Cerebellar cortex (tissue), 1 donor: ENCODE measurements at places on chromosomes 3 and 15.

DNA sequence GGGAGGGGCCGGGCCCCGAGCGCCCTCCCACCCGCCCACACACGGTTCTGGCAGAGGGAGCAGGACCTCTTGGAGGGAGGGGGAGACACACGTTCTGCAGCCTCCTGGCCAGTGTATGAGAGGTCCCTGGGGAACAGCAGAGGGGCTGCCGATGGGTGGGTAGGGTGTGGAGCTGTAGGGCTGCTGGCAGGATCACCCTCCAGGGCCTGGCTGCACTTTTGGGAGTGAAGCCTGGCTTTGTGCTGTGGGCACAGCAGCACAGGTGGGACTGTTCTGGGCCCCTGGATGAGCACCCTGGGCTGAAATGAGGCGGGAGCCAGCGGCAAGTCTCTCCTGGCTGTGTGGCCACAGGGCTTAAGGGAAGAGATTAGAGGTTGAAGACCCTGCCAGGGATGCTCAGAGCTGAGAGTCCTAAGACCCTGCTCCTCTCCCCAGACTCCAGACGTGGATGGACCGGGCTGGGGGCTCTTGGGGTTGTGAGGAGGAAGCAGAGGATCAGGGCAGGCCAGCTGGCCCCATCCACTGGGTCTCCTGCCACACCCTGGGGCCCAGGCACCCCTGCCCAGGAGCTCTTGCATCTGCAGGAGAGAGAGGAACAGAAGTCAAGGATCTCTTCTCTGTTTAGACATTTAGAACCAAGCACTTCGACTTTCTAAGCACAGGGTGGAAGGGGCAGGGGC is 45.2 kb downstream of the RGMA start:
- no peak for DNase-seq

GRCh38 chr15:51842852-51843737 is 13.6 kb downstream of the TMOD3 start:
- no peak for DNase-seq

DNA sequence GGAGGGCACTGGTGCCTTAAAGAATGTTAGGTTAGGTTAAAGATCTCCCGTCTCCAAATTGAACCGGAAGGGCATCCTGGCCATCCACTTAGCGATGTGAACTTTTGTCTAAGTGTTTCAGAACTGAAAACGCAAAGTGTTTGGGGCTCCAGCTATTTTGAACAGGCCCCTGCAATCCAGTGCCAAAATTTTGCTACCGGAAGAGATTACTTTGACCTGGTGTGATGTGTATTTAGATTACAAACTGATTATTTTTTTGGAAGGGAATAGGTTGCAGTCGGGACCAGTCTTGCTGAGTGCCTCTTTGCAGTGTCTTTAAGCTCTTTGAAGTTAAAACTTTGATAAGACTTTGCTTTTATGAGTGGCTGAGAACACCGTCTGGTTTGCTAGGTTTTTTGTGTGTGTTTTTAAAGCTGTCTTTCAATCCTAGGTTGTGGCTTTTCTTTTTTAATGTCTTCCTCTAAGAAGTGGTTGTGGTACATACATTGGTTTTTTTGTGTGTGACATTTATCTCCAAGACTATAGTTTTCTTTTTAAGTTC is 179.6 kb downstream of the OR4M2 start:
- no peak for DNase-seq

DNA sequence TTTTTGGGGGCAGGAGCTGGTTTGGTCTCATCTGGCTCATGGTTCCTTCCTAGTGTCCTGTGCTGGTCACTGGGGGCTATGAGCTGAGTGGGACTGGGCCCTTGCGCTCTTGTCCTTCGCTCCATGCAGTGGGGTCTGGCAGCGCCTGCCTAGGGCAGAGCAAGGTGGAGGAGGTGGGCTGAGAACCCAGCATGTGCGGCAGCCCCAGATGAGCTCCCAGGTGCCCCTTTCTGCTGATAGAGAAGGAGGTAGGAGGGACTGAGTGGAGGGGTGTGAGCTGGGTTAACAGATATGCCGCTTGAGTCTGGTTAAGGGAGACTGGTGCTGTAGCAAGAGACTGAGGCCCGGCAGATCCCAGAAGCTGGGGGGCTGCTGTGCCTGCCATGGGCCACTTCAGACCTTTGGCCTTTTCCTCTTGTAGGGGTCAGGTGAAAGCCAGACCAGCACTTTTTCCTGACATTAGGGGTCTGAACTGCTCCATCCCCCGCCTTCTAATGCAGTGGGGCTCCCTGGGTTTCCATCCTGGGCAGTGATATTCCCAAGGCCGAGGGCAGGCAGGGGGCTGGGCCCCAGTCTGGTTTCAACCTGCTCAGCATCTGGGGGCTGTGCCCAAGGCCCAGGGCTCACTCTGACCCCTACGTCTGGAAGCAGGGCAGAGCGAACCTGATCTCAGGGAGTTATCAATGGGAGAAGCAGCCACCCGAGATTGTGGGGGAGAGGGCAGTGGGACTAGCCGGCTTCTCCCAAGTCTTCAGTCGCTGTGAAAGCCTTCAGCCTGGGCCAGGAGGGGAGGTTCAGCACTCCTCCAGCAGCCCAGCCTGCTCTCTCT is 62.9 kb upstream of the PRR23C start:
- no peak for DNase-seq

- DNase-seq: no peak
Measured at GRCh38 chr3:190892395-190892902, 30.0 kb upstream of the GMNC start.

DNA sequence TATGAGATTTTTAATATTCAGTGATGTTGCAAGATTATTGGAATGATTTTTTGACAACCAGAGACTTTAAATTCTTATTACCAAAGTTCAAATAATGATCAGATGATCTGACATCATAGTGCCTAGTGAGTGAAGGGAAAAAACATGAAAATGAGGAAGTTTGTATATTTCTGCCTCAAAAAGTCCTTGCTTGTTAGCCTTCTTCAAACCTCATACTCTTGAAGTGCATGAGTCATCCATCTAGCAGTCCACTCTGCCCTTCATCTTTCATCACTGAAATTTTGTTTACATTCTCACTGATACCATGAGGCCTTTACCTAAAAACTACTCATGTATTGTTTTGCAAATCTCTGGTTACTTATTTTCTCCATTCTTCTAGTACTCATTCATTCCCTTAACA is 23.9 kb upstream of the OR5H6 start:
- DNase-seq: no peak

DNA sequence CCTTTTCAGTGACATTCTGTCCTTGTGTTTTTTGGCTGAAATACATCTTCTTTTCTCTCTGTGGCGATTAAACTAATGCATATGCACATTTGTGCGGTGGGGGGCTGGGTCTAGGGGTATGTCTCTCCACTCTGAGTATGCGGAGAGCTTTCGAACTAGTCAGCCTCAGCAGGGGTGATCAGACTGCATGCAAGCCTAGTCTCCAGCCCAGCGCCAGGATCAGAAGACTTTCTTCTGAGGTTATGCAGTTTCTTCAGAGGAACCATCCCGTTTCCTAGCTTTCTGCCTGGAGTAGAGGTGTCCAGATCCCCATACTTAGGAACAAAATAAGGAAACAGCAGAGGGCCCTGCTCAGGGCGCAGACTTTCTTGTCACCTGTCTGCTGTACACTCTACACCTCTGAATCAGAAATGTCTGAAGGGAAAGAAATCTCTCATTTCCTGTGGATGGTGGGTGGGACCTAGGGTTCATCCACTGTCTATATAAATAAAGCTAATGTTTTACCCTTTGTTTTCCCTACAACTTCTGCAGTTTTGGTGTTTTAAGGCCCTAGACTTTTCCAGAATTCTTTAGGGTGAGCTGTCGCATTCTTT is 230.4 kb downstream of the ABHD5 start:
- DNase-seq: no peak

DNA sequence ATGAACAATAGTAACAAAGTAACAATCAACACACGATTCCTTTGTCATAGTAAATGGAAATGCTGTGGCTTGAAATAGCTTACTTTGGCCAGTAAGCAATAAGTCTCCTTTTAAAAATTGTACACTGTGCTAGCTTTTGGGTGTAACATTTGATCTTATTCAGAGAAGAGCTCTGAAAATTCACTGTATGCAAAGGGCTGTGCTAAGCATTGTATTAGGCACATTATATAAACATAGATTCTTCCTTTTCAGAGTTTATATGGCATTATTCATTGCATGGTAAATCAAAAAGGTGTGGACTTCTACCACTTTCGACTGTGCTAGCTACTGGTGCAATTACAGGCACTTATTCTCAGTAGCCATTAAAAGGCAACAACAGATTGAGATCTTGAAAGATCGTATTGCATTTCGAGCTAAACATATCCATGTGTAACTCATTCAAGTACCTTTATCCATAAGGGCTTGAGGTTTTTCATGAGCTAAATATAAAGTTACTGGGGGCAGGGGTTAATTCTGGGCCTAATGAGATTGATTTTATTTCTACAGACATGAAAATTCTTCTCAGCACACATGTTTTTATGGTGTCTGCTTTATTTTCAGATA is 246.8 kb downstream of the NR1D2 start:
- DNase-seq: no peak

DNA sequence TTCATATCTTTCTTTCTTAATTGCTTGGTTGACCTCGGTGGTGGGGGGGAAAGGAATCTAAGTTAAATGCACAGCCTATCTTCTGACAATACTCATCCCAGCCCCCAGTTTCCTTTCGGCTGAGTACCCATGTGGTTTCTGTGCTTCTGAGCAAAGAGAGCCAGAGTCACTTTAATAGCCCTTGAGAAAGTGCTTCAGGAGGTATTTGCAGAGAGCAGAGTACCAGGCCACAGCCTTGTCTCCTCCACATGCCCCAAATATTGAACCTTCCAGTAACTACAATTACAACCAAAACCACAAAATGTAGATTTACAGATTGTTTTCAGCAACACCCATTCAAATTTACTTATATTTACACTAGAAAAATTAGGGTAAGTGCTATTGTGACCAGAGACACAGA is 647.4 kb downstream of the NR2F2 start:
- no peak for DNase-seq

DNA sequence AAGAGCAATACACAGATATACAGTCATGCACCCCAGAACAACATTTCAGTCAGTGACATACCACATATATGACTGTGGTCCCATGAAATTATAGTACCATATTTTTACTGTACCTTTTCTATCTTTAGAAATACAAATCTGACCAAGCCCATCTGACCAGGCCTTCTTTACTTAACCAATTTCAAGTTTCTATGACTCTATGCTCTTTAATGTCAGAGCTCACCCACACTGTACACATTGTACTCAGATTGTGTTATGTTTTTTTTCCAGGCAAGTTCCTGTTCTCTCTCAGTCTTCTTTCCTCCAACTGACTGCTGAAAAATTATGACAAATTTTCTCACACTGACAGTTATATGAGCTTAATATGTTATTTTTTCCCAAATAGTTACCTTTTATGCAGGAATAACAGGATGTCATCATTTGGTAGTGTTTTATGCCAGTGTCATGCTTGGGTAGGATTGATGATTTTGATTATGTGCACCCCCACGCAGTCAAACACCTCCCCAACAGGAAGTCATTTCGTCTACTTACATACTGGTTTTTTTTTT is 8.0 kb upstream of the CBLB start:
- DNase-seq: no peak

GRCh38 chr3:35184775-35185174 is 454.6 kb upstream of the ARPP21 start:
- DNase-seq: no peak

GRCh38 chr3:104731074-104731473 is 635.6 kb upstream of the ALCAM start:
- DNase-seq: no peak

DNA sequence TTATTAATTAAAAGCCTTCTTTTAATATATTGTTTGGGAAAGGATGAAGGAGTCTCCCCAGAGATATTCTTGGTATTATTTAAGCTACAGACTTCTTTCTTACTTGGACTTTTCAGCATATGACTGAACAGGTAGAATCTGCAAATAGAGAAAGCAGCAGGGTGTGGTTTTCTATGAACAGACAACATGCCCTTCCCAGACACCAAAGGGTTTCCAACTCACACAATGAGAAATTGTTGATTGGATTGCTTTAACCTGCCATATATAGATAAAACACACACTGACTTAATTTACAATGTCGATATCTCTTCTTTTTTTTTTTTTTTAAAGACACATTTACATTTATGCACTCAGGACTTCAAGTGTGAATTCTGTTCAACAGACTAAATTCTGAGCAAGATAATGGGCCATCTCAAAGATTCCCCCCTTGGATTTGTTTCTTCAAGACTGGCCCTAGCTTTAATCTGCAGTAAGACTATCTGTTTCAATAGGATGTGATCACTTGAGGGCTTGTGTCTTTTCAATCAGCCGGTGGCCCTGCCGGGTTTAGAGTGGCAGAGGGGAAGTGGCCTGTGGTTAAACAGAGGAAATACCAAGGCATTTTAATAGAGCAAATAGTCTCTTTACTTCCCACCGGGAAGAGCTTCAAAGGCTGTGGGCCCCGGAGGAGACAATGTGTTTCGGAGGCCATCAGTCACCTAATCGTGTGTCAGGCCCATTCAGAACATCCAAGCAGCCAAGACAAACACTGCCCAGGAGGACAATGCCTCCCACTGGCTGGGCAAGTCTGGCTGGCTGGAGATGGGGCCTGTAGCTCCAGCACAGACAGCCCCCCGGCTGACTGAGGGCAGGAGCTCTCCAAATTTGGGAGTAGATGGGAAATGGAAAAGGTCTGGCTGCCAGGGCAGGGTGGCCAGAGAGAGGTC is 6.1 kb downstream of the IL17RD start:
- DNase-seq: no peak

- DNase-seq: no peak
Measured at GRCh38 chr15:93265111-93265556, 176.1 kb upstream of the RGMA start.

- DNase-seq: no peak
Measured at GRCh38 chr3:155843569-155843968, 10.7 kb downstream of the SLC33A1 start.

GRCh38 chr3:195929452-195929851 is 21.1 kb upstream of the TNK2 start:
- no peak for DNase-seq

- no peak for DNase-seq
Measured at GRCh38 chr3:74906181-74906580, 291.7 kb upstream of the CNTN3 start.

DNA sequence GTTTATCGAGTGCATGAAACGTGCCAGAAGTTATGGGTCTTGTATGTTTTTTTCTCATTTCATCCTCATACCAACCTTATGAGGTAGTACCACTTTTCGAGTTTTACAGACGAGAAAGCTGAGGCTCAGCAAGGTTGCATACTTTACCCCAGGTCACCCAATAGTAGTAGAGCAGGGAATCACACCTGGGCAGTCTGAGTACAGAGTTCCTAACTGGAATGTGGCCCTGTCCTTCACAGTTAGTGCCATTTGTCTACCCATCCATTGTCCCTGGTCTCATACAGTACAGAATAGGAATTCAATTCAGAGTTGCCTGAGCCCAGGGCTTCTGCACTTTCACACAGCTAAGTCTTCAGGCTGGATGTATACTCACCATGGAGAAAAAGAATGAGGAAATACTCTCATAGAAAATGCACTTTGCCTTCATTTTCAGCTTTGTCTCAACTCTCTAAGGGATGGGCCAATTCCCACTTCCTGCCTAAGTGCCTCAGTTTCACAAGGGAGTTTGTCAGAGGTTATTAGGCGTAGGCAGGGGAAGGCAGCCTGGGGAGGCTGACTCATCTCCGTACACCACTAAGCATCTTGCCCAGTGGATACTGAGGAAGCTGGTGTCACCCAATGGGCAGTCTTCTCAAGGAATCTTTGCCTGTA is 93.2 kb downstream of the TMEM212 start:
- no peak for DNase-seq
